Suppressor macrophage treated with lipopolysaccharide for 4 hours (primary cell): ENCODE measurements at places on chromosomes 11 and 22.

- DNase-seq = no peak
Measured at GRCh38 chr11:31160504-31161422, 208.8 kb downstream of the DCDC1 start.

- DNase-seq = no peak
Measured at GRCh38 chr11:76614471-76615179, 55.9 kb downstream of the LRRC32 start.

DNA sequence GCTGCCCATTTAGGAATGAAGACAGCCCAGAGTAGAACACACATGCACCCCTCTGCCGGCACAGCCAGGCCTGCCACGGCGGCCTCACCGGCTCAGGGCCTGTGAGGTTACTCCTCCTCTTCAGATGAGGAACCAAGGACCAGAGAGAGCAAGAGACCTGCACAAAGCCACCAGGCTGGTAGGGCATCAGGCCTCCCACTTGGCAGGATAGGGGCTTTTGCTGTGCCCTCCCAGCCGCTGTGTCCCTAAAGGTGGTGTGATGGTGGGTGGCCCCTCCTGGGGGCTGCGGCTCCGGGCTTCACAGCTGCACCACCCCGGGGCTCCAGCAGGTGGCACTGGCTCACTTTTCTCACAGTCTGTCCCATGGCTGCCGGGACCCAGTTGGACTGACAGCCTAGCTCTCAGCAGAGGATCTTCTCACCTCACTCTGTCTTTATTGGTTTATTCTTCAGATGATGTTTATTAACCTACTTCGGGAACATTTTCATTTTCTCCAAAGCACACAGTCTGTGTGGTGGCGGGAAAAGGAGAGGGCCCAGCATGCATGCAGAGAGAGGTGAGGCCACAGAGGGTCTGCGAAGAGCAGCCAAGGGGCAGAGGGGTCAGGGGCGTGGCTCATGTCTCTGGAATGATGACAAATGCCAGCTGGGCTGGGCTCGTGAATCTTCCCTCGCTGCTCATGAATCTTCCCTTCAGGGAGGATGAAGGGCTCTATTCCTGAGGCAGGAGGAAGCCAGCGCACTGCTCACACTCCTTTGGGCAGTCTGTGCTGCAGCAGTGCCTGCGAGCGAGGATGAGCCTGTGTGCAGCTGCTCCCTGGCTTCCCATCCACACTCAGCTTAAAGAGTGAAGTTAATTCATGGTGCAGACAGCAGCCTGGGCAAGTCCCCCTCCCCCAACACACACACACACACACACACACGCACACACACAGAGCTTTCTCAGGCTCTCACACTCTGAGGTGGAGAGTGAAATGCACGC lies 101.1 kb upstream of the PITPNB start:
- peak; percentile 54 for DNase-seq

- no peak for DNase-seq
Measured at GRCh38 chr11:104369761-104370160, 205.8 kb upstream of the PDGFD start.

- DNase-seq = peak; percentile 72
Measured at GRCh38 chr11:62539238-62539925, 7.2 kb downstream of the AHNAK start.

DNA sequence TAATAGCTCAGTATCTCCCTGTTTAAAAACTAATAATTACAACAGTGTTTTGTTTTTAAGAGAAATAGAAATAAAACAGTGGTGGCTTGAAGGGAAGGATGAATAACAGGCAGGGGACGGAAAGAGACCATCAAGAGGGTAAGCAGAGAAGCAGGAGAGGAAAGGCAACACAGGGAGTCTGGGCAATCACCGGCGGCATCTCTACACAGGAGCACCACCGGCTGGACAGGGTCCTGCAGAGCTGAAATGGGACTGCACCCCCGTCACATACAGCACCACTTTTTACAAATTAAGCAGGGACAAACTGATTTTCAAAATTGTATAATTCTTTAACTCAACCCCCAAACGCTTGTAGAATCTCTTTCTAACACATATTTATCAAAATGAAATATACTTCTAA lies 18.4 kb downstream of the PHF21A start:
- no peak for DNase-seq

GRCh38 chr11:38448284-38448683 lies 1850.2 kb upstream of the RAG2 start:
- DNase-seq = no peak

GRCh38 chr11:132504501-132505041 lies 1027.7 kb downstream of the OPCML start:
- DNase-seq = no peak

GRCh38 chr11:12029738-12030363 lies 21.4 kb upstream of the DKK3 start:
- peak; percentile 80 for DNase-seq

DNA sequence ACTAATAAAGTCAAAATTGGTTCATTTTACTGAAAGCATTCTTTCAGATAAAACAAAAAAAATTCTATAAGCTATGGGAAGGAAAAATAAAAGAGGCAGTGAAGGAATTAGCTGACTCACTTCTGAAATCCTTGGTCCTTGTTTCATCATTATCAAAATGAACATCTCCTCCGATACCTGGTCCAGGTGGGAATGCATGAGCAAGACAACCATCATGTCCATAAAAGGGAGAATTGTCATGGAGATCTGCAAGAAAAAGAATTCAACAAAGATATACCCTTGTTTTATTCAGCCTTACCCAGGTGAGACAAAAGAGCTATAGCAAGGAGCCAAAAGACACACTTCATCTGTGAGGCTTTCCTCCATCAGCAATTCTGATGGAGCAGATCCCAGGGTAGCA lies 27.2 kb downstream of the MMP10 start:
- no peak for DNase-seq
